ENCODE measurements at places on chromosomes 13 and 19.

- DNase-seq, result no peak
Observed at GRCh38 chr13:28533441-28534166, 38.7 kb upstream of the FLT1 start.

DNA sequence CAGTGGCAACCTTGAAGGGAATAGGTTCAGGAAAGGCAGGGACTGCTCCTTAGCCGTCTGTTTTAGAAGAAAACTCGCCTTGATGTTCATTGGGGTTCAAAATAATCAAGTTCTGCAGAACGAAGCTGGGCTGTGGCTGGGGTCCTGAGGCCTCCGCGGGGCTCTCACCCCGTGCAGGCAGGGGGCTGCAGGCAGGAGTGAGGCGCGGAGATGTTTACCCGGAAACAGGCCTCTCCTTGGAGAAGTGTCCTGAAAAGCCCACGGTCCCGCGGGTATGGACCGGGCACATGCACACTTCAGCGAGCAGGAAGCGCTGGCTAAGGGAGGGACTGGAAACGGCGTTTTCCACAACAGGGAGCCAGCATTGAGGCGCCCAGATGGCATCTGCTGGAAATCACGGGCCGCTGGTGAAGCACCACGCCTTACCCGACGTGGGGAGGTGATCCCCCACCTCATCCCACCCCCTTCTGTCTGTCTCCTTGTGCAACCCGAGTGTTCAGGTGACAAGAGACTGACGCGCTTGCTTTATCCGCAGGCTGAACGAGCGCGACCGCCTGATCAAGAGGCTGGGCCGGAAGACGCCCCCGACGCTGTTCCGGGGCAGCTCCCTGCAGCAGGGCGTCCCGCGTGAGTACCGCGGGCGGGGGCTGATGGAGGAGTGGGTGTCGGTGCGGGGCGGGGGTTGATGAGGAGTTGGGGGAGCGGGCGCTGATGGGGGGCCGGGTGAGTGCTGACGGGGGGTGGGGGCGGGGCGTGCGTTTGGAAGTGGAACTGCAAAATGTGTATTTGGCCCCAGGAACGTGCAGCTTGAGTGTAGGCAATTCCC, 39.6 kb downstream of the SHISA2 start:
- DNase-seq, result no peak

DNA sequence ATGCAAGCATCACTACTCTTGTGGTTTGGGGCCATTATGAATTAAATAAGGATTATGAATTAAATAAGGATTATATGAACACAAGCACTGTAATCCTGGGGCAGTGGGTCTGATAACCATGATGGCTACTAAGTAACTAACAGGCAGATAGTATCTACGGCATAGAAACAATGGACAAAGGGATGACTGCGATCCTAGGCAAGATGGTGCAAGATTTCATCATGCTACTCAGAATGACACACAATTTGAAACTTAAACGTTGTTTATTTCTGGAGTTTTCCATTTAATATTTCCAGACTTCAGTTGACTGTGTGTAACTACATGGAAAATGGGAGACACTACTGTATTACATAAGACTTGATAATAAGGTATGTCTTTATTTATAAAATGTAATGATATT, 15.1 kb downstream of the KCNRG start:
- DNase-seq, result no peak

DNA sequence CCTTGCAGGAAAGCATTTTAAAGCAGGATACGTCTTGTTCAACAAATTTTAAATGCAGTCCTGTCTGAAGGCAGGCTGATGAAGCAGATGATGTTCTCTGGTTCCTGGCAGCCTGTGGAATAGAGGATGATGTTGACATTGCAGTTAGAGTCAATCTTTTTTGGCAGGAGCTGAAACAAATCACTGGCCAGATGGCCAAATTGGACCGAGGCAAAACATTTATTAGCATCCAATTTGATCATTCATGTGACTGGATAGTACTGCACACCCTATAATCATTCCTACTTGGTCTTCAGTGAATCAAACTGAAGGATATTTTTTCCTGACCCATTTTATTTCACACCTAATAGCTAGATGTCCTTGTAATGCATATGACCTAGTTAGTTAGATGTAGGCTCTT, 172.2 kb upstream of the SLC10A2 start:
- DNase-seq, result no peak

DNA sequence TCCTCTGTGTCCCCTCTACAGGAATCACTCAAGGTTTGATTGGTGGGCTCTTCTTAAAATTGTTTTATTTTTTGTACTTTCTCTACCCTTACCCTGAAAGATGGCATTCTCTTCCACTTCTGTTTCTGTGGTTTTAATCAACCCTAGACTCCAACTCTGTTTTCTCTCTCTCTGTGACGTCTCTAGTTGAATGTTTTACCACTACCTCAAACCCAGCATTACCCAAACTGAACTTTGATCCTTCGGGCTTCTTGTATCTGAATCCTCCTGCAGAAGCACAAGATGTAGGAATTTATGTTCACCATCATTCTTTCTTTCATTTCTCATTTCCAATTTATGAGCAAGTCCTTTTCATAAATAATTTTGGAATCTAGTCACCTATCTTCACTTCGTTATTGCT, 39.9 kb downstream of the PCCA start:
- DNase-seq, result no peak

Data from stromal cell of bone marrow (primary cell).